ENCODE measurements at places on chromosomes 2 and 18.
A peak's percentile ranks its signal among the peaks of the same experiment; 100 is the strongest.

GRCh38 chr2:128300151-128301020 is 18.3 kb downstream of the HS6ST1 start:
- no peak for DNase-seq

DNA sequence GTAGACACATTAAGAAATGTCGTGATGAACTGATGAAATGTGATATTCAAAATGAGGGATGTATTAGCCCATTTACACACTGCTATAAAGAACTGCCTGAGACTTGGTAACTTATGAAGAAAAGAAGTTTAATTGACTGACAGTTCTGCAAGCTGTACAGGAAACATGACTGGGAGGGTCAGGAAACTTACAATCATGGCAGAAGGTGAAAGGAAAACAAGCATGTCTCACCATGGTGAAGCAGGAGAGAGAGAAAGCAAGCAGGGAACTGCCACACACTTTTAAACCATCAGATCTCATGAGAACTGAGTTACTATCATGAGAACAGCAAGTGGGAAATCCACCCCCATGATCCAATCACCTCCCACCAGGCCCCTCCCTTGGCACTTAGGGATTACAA is 1010.8 kb upstream of the CELF4 start:
- no peak for DNase-seq

DNA sequence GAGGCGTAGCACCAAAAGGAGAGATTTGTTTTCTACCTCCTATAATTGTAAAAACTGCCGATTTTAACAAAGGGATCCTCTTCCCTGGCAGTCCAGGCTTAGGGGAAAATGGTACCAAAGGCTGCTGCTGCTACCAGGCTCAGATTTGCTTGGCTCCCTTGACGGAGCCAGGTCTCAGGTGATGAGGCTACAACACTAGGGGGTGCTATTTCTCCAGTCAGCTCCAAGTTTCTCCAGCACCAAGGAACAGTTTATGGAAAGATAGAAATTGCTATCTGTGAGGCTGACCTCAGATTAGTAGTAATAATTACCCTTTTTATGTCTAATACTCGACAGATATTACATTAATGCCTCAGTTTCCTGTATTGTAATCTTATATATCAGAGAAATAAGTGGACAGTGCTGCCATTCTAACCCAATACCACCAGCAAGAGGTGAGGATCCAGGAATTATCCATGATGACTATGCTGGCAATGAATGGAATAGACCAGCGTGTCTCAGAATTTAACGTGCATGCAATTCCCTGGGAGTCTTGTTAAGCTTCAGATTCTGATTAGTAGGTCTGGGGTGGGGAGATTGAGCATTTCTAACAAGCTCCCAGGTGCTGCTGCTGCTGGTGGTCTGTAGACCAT is 111.3 kb downstream of the ESCO1 start:
- DNase-seq: peak; percentile 38

GRCh38 chr18:5476961-5477800 is 66.6 kb downstream of the EPB41L3 start:
- no peak for DNase-seq

DNA sequence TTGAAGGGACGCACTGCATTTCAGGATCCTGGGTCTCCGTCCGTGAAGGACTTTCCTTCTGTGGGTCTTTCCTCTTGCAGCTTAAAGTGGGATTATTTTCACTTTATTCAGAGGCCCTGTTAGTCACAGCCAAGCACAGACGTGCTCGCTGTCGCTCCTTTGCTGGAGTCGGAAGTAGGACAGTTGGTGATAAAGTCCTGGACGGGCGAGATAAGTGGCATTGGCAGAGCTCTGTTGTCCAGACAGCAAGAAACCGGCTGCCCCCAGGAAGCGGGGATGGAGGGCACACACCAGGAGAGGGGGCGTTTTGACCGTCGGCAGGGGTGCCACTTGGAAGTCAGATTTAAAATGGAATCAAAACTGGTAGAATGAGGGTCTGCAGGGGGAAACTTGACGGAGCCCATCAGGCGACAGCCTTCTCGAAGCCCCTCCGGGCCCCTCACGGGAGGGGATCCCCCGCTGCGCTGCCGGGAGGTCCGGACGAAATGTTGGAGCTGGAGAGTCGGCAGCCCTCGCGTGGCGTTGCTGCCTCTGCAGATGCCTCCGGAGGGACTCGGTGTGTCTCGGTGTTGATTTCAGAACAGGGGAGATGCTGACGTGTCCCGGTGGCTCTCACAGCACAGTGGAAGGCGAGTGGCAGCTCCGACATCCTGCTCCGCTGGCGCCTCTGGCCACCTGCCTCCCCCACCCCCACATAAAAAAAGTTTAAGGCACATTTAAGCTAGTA is 124.2 kb downstream of the NFATC1 start:
- DNase-seq: no peak

DNA sequence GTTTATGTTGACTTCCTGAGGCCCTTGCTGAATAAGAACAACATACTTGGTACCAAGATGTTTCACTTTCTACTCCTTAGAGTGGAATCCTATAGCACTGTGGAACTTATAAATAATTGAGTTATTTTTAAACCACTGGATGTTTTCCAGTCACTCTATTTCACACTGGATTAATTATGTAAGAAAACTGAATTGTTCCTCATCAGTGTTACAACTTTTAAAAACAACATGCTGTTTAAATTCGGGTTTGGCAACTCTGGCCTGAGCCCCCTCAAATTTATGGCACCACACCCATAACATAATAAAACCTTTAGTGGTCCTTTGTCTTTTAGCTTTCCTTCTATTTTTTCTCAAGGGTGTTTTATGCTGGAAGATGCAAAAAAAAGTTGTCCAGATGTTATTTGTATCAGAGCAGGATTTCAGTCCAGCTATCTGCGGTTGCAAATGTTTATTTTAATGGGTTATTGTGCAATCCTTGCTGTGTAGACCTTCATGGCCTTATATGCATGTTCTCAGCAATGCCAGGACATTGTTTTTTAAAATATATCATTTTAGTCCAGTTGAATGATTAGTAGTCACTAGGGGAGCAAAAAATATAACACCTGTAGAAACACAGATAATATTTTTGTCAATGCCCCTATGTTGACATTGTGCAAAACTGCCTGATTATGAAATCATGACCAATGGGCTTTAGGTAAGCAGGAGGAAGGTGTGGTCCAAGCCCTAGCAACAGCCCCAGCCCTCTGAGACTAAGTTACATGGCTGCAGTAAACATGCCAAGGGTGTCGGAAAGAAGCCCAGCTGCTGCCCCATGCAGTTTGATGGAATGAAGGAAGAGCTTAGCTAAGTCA is 638.0 kb upstream of the ZEB2 start:
- DNase-seq: no peak

GRCh38 chr2:18855027-18855426 is 265.7 kb upstream of the NT5C1B start:
- no peak for DNase-seq

DNA sequence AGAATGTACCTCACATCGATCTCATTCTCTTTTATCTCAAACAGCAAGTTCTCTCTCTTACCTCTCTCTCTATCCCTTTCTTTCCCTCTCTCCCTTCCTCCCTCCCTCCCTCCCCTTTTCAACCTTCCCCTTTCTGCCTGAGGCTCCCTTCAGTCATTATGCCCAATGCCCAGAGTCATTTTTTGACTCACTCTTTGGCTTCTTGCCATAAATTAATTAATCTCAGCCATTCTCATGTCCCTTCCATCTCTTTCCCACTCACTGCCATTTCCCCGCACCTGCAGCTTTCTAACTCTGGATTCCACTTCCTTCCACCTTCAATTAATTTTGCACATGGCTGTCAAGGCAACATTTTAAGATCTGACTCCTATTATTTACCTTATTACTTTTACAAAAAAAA is 60.1 kb downstream of the EVA1A start:
- no peak for DNase-seq

DNA sequence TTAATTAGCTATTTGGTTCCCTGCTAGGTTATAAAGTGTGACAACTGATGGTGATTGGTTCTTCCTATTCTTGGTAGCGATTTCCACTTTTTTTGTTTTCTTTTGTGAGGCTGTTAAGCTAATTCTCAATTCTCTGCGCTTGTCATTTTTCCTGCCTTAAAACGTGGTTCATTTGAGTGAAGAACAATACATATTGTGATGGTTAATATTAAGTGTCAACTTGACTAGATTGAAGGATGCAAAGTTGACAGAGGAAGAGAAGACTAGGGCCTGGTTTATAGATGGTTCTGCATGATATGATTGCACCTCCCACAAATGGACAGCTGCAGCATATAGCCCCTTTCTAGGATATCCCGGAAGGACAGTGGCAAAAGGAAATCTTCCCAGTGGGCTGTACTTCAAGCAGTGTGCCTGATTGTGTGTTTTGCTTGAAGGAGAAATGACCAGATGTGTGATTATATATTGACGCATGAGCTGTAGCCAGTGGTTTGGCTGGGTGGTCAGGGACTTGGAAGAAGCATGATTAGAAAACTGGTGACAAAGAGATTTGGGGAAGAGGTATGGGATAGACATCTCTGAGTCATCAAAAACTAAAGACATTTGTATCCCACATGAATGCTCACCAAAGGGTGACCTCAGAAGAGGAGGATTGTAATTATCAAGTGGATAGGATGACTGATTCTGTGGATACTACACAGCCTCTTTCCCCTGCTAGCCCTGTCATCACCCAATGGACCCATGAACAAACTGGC is 39.4 kb upstream of the ZNF804A start:
- DNase-seq: no peak

GRCh38 chr18:12057419-12058039 is 36.1 kb upstream of the ANKRD62 start:
- no peak for DNase-seq

- DNase-seq: no peak
These were observed 145.8 kb downstream of the ZFP36L2 start for GRCh38 chr2:43080571-43081021.

GRCh38 chr2:40401896-40402295 is 50.0 kb downstream of the SLC8A1 start:
- no peak for DNase-seq

- DNase-seq: no peak
These were observed 63.0 kb downstream of the CABLES1 start for GRCh38 chr18:23198217-23198845.
